IMR-90 (cell line): ENCODE measurements at places on chromosomes 12 and 14.

DNA sequence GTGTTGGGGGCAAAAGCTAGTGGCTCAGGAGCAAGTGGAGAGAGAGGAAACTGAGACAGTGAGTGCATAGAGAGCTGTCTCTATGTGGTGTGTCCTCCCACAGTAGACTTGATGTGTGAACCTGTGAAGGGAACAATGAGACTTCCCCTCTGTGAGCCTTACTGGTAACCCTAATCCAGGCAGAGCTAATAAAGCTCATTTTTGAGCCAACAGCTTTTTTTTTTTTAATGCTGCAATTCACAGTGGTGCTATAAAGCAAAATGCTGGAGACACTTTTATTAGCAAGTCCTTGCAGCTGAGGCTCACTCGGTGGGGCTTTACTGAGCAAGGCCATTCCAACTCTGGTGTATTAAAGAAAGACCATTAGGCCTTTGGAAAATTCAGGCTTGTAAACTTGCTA is 26.9 kb downstream of the FBXW8 start:
- peaks cover 12% of the 10 kb centered on the region for H3K36me3 ChIP-seq
- no peak for DNase-seq

- no peaks in the 10 kb centered on the region for H3K36me3 ChIP-seq
- H3K27me3 ChIP-seq: no peaks in the 10 kb centered on the region
- peak; percentile 73 for DNase-seq
- H3K27ac ChIP-seq: no peak overlapping the region
Observed at GRCh38 chr12:30622509-30622908, 73.2 kb downstream of the IPO8 start.

GRCh38 chr12:96985515-96986362 is 78.7 kb downstream of the NEDD1 start:
- H3K4me1 ChIP-seq: no peaks in the 10 kb centered on the region
- peaks cover 10% of the 10 kb centered on the region for H3K27me3 ChIP-seq
- no peak for DNase-seq

DNA sequence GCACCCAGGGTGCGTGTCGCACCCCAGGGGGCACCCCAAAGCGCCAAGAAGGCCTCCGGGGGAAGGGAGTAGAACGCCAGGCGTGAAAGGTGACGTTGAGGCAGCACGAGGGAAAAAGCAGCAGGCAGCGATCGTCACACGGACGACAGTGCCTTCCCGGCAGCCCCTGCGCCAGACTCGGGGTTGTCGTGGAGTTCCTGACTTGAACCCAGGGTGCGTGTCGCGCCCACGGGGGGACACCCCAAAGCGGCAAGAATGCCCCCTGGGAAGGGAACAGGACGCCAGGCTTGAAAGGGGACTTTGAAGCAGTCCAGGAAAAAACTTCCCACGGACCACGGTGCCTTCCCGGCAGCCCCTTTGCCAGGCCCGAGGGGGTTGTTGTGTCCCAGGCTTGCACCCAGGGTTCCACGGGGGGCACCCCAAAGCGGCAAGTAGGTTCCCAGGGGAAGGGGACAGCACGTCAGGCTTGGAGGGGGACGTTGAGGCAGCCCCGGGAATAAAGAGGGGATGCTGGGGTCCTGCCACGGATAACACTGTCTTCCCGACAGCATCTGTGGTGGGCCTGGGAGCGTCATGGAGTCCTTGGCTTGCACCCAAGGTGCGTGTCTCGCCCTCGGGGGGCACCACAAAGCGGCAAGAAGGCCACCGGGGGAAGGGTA is 159.2 kb upstream of the ALG10B start:
- H3K4me1 ChIP-seq: no peaks in the 10 kb centered on the region
- H3K27me3 ChIP-seq: no peaks in the 10 kb centered on the region
- H3K27ac ChIP-seq: no peak overlapping the region
- no peak for DNase-seq

- H3K4me1 ChIP-seq: peaks cover 4% of the 10 kb centered on the region
Observed at GRCh38 chr14:65433646-65434045, 21.1 kb downstream of the FUT8 start.

- H3K4me1 ChIP-seq: no peaks in the 10 kb centered on the region
- no peak overlapping the region for H3K4me3 ChIP-seq
- DNase-seq: no peak
- peaks cover 1% of the 10 kb centered on the region; the same call in 1 of the 2 replicates for H3K36me3 ChIP-seq
- H3K27me3 ChIP-seq: no peaks in the 10 kb centered on the region
Observed at GRCh38 chr14:50094056-50094755, 22.2 kb downstream of the VCPKMT start.

- H3K36me3 ChIP-seq: no peaks in the 10 kb centered on the region
- no peak for DNase-seq
- H3K4me3 ChIP-seq: no peak overlapping the region
- H3K27ac ChIP-seq: no peak overlapping the region
- H3K4me1 ChIP-seq: no peaks in the 10 kb centered on the region
Observed at GRCh38 chr12:110756611-110757010, 13.9 kb upstream of the PPP1CC start.

DNA sequence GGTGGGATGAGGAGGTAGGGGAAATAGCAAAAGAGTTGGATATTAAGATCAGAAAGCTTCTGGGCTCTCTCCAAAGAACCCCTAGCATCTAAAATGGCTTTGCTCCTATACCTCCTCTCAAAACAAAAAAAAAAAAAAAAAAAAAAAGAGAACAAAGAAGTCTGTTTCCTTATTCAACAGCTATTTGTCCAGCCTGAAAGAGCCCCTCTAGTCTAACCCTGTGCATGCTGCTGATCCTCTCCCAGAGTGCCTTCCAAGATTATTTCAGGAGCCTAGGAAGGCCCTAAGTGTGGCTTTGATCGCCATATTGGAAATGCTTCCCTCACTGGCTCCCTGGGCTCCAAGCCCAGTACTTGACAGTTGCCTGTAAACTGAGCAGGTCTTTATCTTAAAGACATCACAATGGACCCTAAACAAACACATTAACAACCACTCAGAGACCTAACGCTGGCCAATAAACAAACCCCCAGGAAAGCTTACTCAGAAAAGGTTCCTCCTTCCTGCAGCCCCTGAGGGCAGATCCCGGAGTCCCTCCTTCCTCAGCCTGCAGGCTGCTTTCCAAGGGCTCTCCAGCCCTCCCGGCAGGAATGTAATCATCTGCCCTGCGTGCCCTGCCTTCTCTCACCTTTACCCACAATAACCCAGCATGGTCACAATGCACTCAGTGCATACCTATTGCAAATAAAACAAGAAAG is 17.4 kb upstream of the COL2A1 start:
- no peak for DNase-seq
- H3K27me3 ChIP-seq: peaks cover 70% of the 10 kb centered on the region
- H3K4me3 ChIP-seq: no peak overlapping the region
- H3K36me3 ChIP-seq: no peaks in the 10 kb centered on the region
- H3K27ac ChIP-seq: no peak overlapping the region

- H3K4me3 ChIP-seq: no peak overlapping the region
- peak; percentile 51 for DNase-seq
- H3K27ac ChIP-seq: no peak overlapping the region
- no peaks in the 10 kb centered on the region for H3K36me3 ChIP-seq
Observed at GRCh38 chr14:85234156-85235025, 295.6 kb upstream of the FLRT2 start.

DNA sequence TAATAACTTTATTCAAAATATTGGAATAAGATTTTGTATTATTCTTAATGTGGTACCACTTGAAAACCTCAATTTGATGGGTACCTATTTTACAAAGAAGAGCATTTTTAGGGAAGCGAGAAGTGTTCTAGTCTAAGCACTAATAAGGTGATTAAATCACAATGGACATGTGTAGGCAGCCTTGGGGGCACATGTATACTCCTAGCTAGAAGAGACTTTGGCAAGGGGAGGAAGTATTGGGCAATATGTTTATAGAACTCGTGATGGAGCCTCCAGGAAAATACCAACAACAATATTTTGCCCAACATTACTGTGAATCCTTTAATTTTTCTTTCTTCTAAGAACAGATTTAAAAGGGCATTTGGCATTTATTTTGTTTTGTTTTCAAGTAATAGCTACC is 280.3 kb downstream of the ADAMTS20 start:
- H3K27me3 ChIP-seq: no peaks in the 10 kb centered on the region
- H3K4me3 ChIP-seq: no peak overlapping the region
- H3K4me1 ChIP-seq: no peaks in the 10 kb centered on the region; the same call in 1 of the 2 replicates

DNA sequence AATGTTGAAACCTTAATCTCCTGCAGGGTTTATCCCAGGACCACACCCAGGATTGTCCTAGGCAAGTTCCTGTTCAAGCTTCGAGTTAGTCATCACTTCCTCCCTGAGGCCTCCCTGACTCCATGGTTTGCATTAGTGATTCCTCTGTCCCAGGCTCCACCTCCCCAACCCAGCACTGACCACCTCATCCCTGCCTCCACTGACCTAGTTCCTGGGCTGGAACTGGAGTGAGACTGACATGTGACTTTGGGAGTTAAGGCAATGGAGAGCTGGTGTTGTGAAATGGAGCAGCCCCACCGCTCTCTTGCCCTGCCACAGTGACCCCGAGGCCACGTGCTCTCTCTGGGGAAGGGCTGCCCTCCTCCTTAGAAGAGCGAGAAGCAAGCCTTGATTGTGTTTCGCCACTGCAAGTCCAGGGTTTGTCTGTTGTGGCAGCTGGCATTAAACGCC is 15.8 kb upstream of the DTX1 start:
- H3K4me1 ChIP-seq: no peaks in the 10 kb centered on the region
- no peaks in the 10 kb centered on the region for H3K36me3 ChIP-seq
- H3K4me3 ChIP-seq: no peak overlapping the region

- H3K4me3 ChIP-seq: no peak overlapping the region
- H3K27me3 ChIP-seq: no peaks in the 10 kb centered on the region
- peaks cover 29% of the 10 kb centered on the region for H3K4me1 ChIP-seq
- DNase-seq: peak; percentile 90
- peak overlapping the region; percentile 67 for H3K27ac ChIP-seq
- no peaks in the 10 kb centered on the region for H3K36me3 ChIP-seq
Observed at GRCh38 chr14:61537563-61538463, 157.5 kb upstream of the HIF1A start.

- no peaks in the 10 kb centered on the region; the same call in 1 of the 2 replicates for H3K27me3 ChIP-seq
- no peaks in the 10 kb centered on the region for H3K4me1 ChIP-seq
- no peaks in the 10 kb centered on the region for H3K36me3 ChIP-seq
Observed at GRCh38 chr14:94145902-94146527, 16.6 kb upstream of the IFI27L2 start.

DNA sequence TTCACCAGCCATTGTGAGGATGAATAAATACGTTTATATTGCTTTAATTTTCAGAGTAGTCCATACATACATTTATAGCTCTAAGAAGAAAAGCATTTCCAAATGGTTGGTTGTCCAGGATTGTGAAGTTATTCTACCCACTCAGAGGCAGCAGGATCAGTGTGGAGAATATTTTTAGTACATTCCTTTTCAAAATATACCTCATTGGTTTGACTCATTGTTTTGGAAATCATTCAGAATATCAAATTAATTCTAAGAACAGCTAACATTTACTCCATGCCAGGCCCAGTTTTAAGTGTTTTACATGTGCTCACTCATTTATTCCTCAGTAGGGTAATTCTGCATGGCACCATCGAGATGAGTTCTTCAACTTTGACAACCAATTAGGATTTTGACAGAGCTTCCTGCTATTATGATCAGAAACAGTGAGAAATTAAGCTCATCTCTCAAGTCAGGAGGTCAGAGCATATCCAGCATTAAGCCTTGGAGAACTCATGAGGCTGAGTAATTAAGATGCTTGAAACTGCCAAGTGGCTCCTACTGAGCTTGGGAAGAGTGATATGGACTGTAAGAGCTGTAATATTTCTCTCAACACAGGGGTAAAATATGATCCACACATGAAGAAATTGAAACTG is 153.3 kb upstream of the CLEC14A start:
- H3K27ac ChIP-seq: no peak overlapping the region
- no peaks in the 10 kb centered on the region for H3K36me3 ChIP-seq
- peak; percentile 55 for DNase-seq

DNA sequence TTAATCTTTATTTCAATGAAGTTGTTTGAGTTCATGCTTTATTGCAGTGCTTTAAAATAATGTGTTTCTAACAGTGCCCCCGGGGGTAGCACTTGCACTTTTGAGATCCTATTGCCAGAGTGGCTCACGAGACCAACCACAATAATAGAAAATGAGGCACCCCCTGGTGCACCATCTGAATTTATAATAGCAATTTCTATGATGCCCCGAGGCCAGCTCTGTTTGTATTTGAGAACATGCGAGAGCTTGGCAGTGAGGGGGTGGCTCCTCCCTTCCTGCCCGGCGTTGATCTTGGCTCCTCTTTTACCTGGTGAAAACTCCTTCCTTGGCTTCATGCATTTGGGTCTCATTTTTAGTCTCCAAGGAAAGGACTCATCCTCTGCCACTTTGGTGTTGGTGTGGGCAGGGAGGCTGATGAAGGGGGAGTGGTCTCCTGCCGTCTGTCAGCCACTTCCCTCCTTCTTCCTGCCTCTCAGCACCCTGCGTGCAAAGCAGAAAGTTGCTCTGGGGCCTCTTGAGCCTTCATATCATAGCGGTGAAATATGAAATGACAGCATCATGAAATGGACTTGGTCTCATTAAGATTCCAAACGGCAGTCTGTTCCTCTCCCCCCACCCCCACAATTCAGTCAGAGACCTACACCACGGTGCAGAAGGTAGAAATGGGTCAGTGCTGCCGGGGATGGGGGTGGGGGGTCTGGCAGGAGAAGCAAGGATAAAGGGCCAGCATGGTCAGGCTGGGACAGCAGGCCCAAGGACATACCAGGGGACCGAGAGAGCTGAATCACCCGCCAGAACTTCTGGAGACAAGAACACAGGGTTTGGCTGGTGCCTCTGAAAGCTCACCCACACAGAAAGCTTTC is 17.7 kb upstream of the NRXN3 start:
- DNase-seq: no peak
- no peak overlapping the region for H3K27ac ChIP-seq
- H3K4me3 ChIP-seq: no peak overlapping the region
- H3K27me3 ChIP-seq: no peaks in the 10 kb centered on the region

- H3K4me1 ChIP-seq: peaks cover 18% of the 10 kb centered on the region
- H3K4me3 ChIP-seq: no peak overlapping the region
- peaks cover 2% of the 10 kb centered on the region for H3K36me3 ChIP-seq
- no peaks in the 10 kb centered on the region for H3K27me3 ChIP-seq
Observed at GRCh38 chr14:54692284-54692772, 125.4 kb downstream of the SAMD4A start.

DNA sequence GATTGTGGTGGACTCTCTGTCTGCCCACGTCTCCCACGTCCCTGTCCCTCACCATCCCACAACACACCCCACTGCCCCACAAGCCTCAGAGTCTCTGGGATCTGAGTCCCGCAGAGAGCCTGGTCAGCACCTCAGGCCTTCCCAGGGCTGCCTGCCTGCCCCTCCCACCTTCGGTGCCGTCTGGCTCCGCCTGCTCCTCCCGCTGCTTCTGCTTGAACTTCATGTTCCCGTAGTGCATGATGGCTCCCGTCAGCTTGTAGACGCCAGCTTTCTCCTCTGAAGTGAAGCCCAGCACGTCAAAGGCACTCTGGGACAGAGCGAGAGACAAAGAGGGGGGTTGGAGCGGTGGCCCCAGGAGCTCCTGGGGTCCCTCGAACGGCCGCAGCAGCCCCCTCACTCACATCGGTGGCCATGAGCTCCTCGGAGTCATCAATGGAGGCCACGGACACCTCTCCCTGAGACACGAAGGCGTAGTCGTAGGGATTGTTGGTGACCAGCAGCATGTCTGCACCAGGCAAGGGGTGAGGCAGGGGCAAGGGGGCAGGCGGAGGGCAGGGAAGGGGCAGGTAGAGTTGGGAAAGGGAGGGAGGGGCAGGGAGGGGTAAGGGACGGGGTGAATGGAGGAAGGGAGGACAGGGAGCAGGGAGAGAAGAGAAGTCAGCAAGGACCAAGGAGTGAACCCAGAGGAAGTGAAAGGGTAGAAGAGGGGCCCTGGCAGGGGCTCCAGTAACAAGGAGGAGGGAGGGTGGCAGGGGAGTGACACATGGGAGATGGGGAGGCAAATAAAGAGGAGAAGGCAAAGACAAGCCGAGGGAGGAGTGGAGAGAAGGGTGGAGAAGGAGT is 5.6 kb downstream of the MYH6 start:
- DNase-seq: no peak
- H3K27me3 ChIP-seq: peaks cover 38% of the 10 kb centered on the region; the same call in 1 of the 2 replicates
- H3K4me3 ChIP-seq: no peak overlapping the region
- H3K27ac ChIP-seq: no peak overlapping the region
